Colonic mucosa (tissue), 4 donors: ENCODE measurements at places on chromosomes 2 and 18.

DNA sequence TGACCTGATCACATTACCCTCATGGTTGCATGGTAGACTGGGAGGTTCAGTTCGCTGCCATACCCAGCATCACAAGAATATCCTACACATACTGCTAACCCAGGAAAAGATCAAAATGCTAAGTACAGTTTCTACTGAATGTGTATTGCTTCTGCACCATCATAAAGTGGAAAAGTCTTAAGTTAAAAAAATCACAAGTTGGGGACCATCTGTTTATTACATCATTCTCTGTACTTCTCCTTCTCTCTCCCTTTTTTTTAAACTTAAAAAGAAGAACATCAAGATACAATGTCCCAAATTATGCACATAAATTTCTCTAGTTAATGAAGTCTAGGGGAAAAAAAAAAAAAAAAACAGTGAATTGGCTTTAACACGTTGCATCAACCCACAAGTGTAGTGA, 43.3 kb downstream of the NBAS start:
- DNase-seq, result no peak

DNA sequence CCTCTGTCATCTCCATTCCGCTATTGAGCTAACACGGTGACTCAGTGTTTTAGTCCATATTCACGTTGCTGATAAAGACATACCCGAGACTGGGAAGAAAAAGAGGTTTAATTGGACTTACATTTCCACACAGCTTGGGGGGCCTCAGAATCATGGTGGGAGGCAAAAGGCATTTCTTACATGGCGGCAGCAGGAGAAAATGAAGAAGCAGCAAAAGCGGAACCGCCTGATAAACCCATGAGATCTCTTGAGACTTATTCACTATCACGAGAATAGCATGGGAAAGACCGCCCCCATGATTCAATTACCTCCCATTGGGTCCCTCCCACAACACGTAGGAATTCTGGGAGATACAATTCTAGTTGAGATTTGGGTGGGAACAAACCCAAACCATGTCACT, 22.6 kb upstream of the CXXC1 start:
- no peak for DNase-seq

GRCh38 chr2:73896362-73897239, 3.8 kb downstream of the ACTG2 start:
- DNase-seq, result no peak

DNA sequence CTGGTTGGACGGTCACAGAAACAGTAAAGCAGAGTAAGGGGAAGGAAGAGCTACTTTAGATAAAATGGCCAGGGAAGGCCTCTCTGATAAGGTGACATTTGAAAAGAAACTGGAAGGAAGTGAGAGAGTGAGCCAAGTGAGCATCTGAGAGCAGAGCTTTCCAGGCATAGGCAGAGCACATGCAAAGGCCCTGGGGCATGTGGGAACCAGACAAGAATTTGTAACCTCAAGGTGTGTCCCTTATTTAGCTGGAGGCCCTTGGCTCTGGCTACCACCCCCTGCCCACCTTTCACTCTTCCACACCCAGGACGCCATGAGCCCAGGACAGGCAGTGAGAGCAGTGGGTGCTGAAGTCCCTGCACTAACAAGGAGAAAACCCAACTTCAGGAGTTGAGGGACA, 116.0 kb downstream of the CELF4 start:
- no peak for DNase-seq

DNA sequence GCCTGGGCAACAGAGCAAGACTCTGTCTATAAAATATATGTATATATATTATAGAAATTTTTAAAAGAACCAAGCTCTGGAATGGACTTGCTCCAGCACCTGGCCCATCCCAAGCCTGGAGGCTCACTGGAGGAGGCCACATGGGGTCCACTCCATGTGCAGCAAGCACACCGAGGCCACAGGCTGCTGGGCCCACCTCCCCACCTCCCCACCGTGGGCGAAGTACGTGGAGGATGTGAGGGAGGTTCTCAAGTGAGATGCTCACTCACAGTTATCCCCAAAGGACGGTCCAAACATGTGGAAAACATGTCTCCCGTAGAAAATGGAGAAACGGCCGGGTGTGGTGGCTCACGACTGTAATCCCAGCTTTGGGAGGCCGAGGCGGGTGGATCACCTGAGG, 13.9 kb upstream of the RAB17 start:
- DNase-seq, result no peak

DNA sequence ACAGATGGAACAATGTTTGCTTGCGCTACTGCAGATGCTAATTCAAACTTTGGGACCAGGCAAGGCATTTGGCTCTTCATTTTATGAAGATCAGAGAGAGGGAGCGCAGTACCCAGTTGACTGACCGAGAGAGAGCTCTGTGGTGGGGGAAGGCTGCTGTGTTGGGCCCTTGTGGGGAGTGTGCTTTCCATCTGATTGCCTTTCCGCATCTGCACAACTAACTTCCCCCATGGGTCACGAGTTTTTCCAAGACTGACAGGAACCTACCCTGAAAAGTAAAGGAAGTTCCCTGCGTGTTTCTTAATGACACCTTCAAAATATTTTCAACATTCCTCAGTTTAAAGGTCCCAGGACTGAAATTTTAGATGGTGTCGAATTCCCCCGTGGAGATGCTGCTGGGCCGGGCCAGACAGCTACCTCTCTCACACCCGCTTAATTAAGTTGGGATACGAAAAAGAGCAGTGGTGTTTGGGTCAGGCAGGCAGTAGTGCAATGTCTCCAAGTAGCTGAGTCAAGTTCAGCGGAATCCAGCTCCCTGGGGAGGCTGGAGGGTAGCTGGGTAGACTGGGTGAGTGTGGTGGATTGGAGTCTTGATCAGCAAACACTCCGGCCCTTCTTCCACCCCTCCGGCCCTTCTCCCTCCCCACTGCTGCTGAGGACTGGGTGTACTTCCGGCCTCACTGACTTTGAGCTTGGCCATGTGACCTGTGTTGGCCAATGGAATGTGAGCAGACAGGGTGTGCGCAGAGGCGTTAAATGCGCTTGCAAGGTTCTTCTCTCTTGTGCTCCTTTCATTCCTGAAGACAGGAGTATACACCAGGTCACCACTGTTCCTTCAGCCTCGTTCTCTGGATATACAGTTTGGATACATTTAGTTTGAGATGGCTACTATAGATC, 2.3 kb upstream of the ARHGAP25 start:
- no peak for DNase-seq

DNA sequence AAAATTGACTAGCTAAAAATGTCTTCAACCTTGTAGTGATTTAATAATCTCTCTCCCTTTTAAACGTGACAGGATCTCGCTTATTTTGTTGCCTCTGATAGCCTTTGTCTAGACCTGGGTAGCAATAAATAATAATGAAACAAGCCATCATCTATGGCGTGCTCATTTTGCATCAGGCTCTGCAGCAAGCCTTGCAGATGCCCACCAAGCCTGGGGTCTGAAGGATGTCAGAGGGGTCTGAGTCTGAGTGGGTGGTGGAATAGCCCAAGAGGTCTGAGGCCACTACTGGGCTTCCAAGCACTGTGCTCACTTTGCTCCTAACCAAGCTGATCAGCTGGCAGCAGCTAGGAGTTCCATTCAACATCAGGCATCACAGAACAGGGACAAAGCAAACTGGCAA, 109.4 kb downstream of the GYPC start:
- DNase-seq, result no peak

DNA sequence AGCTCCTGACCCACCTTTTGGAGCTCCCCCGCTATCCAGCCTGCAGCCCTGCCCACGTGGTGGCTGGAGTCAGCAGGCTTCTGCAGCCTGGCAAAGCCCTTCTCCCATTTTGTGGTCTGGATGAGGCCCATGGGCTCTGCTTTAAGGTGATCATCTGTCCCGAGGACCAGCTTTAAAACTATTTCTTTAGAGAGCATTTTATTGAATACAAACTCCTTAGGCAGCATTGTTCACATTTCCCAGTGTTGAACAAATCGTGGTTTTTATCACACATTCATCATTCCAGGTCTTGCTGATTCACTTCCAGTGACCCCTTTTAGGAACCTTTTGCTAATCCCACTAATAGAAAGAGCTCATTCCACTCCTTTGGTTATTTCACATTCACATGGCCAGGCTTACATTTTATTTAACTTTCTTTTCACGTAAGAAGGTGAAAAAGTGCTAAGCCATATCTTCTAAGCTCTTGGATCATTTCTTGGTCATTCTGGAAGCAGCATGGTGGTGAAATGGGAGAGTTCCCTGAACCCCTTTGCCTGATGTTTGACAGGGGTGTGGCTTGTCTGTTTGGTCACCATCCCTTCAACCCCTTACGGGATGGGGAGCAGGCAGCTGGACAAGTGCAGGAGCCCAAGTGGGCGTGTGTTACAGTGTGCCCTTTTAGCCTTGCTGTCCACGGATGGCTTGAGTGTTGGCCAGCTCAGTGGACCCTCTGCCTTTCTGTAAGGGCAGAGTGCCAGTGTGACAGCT, 80.4 kb upstream of the RAPGEF4 start:
- no peak for DNase-seq

GRCh38 chr2:54999182-54999581, 51.1 kb downstream of the RTN4 start:
- no peak for DNase-seq
